ENCODE measurements at places on chromosomes 3 and 15. TPM values are rescaled to one million over a fixed set of nuclear protein-coding genes. Genes with fewer than 3 reads are reported as not detected.

The NFKBIZ gene
- 116 TPM for total RNA-seq

The EFCC1 gene
- 0.42 TPM for total RNA-seq

The TMEM158 gene
- total RNA-seq = not detected

The IL17RC gene
- 0.41 TPM for total RNA-seq

The TMEM40 gene
- total RNA-seq = not detected

The FBXO40 gene
- not detected for total RNA-seq

Data from activated T-cell treated with anti-CD3 and anti-CD28 coated beads, Interleukin-2, amount 50 U/mL, for 72 hours (primary cell).